ENCODE measurements at places on chromosomes 13 and 19. TPM values are rescaled to one million over a fixed set of nuclear protein-coding genes. Genes with fewer than 3 reads are reported as not detected.

DNA sequence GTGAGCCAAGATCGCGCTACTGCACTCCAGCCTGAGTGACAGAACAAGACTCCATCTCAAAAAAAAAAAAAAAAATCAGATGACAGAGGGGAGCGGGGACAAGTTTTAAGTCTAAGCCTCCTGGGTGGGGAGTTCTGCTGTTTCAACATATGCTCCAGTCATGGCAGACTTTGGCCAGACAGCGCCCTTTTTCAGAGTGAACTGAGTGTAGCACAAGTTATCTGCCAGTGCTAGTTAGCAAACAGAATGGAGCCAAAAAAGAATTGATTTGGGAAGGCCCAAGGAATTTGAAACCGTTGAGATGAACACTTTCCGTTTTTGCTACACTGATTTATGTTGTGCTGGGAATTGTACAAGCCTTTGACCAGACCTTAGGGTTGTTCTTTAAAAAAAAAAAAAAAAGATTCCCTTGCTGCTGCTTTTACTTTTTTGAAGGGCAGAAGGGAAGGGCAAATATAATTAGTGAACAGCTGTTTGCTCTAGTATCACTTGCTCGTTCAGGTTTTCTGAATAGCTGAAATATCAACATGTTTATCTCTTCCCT is 5.7 kb downstream of the ACTN4 start:
- DNase-seq, result peak; percentile 78

GIPC3 gene
- total RNA-seq, result 2.1 TPM

LENG9 gene
- total RNA-seq, result 1.8 TPM

DNA sequence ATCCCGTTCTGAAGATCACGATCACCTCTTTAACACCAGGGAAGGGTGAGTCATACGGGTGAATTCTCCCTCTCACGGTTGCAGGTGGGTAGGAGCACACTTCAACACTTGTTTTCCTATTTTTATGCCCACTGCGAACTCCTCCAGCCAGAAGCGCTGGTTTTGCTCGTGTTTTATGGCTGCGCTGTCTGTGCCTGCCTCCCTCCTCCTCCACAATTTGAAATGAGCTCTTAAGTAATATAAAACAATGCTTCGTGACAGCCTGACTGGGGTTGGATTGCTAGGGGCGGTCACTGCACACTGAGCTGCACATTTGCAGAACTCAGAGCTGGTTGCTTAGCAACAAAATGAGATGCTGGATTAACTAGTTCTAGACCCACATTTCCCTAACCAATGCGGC is 12.9 kb downstream of the CCDC70 start:
- peak; percentile 6 for DNase-seq

LILRB2 gene
- total RNA-seq, result 9.1 TPM

Measured in lung (tissue), 17 donors.